Muscle of back (tissue), 13 donors: ENCODE measurements at places on chromosomes 4 and X. TPM values are rescaled to one million over a fixed set of nuclear protein-coding genes. Genes with fewer than 3 reads are reported as not detected.

TNIP3 gene
- 0.30 TPM for polyA plus RNA-seq

ANXA10 gene
- not detected for polyA plus RNA-seq

MAOB gene
- 1.1 TPM for polyA plus RNA-seq

GLUD2 gene
- polyA plus RNA-seq: 2.5 TPM

MAGEB2 gene
- not detected for polyA plus RNA-seq

CORIN gene
- 10.7 TPM for polyA plus RNA-seq

PCDH7 gene
- polyA plus RNA-seq: 32.5 TPM

LRP2BP gene
- 2.7 TPM for polyA plus RNA-seq

CSAG1 gene
- polyA plus RNA-seq: not detected
